Neural progenitor cell (in vitro differentiated cells): ENCODE measurements at places on chromosomes 5 and 9. TPM values are rescaled to one million over a fixed set of nuclear protein-coding genes. Genes with fewer than 3 reads are reported as not detected.

DNA sequence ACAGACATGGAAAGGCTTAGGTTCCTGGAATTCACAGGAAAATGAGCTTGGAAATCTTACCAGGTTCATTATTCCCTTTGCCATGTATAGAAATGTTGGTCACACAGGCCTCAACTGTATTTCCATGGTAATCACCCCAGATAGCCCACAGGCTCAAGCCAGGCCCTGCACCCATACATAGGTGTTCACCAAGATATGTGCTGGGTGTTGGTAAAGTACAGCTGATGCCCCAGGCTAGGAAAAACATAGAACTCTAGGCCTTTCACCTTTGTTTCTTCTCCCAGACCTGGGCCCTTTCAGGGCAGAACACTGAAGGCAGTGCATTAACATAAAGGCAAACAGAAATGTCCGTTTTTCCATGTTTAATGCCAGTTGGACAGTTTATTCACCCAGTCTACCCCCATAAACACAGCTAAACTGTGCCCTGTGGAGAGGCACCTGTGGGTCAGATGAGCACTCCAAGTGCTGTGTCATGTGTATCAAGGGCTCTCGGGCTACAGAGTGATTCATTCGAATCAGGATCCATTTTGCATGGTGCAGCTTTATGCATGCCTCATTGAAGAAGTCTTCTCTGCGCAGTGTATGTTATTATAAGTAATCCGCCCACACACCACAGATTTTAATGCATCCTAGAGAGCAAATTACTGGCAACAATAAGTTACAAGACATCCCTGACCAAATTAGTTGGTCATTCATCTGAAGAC lies 93.4 kb upstream of the SLC30A5 start:
- no peak for DNase-seq

- DNase-seq = no peak
Measured at GRCh38 chr9:86705490-86705889, 241.8 kb downstream of the GAS1 start.

- no peak for DNase-seq
Measured at GRCh38 chr5:149153751-149154610, 12.7 kb downstream of the ABLIM3 start.

GRCh38 chr5:97297063-97297703 lies 114.1 kb upstream of the RIOK2 start:
- DNase-seq = peak; percentile 89

- DNase-seq = no peak
Measured at GRCh38 chr5:139689631-139690063, 41.5 kb downstream of the CXXC5 start.

- no peak for DNase-seq
Measured at GRCh38 chr5:80251636-80252035, 4.2 kb downstream of the SERINC5 start.

DNA sequence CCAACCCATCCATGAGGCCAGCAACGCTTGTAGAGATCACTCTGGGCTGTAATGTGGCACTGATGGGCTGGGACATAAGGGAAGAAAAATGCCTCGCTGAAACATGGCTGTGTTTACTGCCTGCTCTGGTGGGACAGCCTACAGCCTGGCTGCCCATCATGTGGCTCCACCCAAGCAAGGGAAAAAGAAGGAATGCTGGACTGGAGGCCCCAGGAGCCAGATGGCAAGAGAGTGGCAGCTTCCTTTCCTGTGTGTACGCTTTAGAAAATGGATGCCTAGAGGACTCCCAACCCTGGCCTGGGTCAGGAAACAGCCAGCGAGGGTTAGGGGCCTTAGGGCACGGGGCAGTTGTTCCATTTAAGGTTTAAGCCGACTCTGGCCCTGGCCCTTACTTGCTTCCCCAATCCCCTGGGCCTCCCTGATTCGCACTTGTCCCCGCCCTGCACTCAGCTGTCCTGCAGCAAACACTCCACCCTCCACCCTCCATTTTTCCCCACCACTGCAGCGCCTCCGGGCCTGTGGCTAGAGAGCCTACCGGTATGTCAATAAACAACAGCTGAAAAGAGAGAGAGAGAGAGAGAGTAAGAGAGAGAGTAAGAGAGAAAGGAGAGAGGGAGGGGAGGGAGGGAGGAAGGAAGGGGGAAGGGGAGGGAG lies 819.4 kb downstream of the SEMA5A start:
- no peak for DNase-seq

GRCh38 chr5:36392186-36392585 lies 90.5 kb upstream of the RANBP3L start:
- DNase-seq = no peak

DNA sequence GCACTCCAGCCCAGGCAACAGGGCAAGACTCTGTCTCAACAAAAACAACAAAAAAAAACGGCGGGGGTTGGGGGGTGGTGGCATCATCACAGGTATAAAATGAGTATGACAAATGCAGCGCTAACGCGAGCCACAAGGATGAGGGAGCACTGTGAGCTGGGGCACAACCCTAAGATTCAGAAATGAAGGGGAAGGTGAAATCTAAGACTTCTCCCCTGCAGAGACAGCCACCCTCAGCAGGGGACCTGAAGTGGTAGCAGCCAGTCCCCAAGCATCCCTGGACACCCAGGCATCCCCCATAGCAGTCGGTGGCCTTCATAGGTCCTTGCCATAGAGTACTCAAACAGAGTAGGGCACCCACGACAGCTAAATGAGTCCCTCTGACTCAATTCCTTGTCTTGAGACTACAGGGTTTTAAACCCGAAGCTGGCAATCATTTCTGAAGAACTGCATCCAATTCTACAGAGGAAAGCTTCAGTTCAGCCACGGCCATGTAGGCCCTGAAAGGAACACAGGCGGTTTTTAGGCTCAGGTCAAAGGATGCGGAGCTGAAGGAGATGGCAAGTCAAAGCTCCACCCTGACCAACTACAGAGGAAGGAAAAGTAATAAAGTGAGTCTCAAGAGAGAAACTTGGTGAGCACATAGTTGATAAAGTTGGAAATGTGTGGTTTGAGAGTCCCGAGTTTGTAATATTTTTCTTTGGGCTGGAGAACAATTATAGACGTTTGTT lies 50.3 kb downstream of the MYO10 start:
- no peak for DNase-seq

- DNase-seq = no peak
Measured at GRCh38 chr5:61302200-61302563, 29.9 kb upstream of the ZSWIM6 start.

DNA sequence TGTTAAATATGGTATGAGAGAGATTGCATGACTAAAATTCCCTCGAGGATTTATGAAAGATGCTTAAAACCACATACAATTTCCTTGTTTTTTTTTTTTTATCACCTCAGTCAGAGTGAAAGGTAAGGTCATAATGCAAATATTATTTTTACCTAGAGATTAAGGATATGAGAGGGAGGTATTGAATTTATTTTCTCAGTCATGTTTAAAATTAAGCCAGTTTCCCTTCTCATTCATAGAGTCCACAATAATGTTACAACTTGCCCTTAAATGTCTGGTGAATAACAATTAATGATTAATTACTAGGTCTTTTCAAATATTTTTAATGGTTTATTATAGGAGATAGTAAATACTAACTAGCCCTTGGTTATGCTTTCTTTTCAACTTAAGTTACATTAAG lies 144.9 kb upstream of the HAPLN1 start:
- DNase-seq = no peak

DNA sequence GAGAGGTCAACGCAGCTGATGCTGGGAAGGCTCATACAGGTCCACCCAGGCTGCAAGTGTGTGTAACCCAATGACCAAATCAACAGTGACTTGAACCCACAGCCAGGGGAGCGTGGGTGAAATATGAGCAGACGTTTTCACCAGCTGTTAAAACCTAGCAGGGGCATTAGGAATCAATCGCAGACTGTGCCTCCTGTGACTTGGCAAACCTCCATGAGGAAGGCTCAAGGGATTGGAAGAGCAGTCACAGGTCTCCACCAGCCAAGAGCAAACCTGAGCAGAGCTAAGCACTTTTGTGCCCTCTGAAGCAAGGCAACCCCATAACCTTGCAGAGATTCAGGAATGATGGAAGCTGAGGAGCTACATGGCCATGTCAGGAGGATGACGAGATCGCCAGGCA lies 25.5 kb downstream of the INSYN2B start:
- no peak for DNase-seq

GRCh38 chr5:115898656-115899055 lies 56.9 kb downstream of the AP3S1 start:
- no peak for DNase-seq

GRCh38 chr9:29701559-29701958 lies 2128.3 kb upstream of the C9orf72 start:
- DNase-seq = no peak

DNA sequence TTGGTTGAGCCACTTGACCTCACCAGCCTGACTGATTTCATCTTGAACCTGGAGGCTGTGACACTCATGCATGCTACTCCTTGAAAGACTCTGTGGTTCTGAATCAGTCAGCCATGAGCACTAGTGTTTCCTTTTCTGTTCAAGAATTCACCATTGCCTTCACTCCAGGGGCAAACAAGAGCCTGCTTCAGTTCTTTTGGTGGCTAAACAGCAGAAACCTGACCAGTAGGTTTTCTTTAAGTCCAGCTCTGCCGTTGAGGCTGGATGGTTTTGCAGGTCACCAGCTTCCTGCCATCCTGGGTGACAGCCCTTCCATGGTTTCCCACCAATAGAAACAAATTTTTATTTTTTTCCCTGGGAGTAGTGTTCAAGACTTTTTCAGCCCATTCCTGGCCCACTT lies 10.0 kb downstream of the NTRK2 start:
- no peak for DNase-seq

DNA sequence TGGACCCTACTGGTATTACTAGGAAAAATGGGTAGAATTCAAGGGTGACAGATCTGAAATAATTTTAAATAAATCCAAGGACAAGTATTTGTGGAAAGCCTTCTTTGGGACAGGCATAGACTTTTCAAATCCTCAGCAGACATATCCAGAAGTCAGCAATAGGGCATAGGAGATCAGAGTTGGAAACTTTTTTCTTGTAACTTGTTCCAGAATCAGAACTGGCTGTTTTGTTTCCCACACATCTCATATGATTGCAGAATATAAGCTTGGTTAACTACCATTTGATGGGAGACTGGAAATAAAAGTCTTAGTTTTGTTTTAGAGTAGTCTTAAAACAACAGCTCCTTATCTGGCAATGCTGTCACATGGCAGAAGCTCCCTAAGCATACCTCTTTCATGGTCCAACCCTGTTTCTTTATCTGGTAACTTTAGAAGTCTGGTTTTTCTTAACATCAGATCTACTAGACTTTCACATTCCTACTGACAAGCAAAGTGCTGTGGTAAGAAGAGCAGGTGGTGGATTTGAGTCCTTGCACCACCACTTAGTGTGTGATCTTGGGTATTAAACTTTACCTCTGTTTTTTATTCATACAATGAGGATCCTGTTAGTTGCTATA lies 25.1 kb downstream of the XRCC4 start:
- DNase-seq = no peak

DNA sequence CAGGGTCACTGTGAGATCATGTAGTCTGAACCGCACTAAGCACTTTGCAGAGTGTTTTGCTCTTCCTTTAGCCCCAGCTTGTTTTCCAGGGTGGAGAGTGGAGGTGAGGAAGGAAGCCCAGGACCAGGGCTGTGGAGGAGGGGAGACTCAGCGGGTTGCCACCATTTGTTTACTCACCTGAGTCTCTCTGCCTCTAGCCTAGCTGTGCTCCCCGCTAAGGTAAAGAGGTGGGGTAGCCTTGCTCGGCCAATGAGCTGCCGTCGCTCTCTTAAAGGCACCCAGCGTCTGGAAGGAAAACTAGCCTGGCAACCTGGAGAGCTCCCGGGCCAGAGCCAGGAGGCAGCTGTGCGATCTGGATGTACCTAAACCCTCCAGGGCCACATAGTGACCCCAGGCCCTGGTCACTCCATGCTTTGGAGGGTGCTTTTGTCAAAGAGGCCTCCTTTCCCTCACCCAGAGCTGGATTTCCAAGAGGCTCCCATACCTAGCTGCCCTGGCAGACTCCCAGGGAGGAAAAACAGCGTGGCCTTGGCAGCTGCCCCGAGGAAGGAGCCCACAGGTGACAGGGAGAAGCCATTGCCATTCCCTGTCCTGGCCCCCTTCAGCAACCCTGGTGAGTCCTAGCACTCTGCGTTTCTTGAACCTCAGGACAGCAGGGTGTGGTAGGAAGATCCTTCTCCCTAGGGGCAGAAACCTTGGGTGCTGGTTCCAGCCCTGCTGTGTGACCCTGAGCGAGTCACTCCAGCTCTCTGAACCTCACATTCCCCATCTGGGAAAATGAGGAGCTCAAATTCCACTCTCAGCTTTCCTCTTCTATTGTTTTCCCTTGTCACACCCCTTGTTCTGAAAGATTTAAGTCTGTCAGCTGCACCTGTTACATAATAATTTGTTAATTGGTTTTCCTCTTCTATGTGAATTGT lies 42.4 kb upstream of the LARP1 start:
- DNase-seq = no peak

GRCh38 chr5:56565644-56566043 lies 249.7 kb upstream of the MAP3K1 start:
- DNase-seq = no peak

GRCh38 chr9:112093870-112094216 lies 81.3 kb downstream of the SUSD1 start:
- no peak for DNase-seq

DNA sequence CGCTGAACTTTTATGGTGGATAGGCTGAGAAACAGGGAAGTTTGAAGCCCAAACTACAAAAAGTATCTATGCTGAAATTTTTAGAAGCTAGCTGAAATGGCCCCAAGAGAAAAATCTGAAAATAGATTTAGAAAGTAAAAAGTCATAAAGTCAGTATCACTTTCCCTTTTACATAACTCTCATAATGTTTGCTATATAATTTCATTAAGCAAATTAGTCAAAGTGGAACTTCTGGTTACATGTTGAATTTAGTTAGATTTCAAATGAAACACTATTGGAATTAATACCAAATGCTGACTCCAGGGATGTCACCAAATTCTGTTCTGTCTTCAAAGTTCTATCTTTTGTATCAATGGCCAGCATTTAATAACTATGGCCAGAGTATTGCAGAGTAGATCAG lies 126.9 kb downstream of the TTC39B start:
- DNase-seq = no peak

- no peak for DNase-seq
Measured at GRCh38 chr9:131827821-131828369, 88.0 kb upstream of the RAPGEF1 start.

GRCh38 chr5:176171171-176171760 lies 67.0 kb upstream of the SIMC1 start:
- DNase-seq = peak; percentile 76

- DNase-seq = peak; percentile 62
Measured at GRCh38 chr5:138339091-138339456, 1.0 kb downstream of the FAM53C start.

GRCh38 chr5:57937501-57938173 lies 455.0 kb upstream of the ACTBL2 start:
- DNase-seq = no peak

GRCh38 chr9:129996161-129996830 lies 46.7 kb downstream of the FNBP1 start:
- no peak for DNase-seq

DNA sequence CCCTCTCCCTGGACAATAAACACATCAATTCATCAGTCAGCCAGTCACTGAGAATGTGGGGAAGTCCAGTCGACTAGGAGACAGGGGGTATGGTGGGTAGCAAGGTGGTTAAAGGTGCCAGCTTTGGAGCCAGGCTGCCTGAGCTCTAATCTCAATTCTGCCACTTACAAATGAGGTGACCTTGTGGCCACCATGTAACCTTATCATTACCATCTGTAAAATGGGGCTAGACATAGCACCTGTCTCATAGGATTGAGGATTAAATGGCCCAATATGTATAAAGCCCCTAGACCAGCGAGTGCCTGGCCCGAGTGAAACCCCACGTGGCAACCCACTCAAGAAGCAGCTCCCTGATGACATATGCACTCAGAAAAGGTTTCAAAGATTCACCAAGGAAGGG lies 73.3 kb upstream of the TBC1D2 start:
- DNase-seq = no peak

OR2V1 gene
- not detected in 2 replicates for total RNA-seq

PRPF4 gene
- 28.2 and 34.0 TPM in 2 replicates for total RNA-seq

SLC27A6 gene
- total RNA-seq = 1.9 and 7.4 TPM in 2 replicates

SLC36A3 gene
- not detected in 2 replicates for total RNA-seq

TRIM14 gene
- total RNA-seq = 0.17 and 2.7 TPM in 2 replicates
